CD4-positive, alpha-beta T cell (primary cell): ENCODE measurements at places on chromosomes 2 and 18.

GRCh38 chr2:237057893-237058300, 27.8 kb upstream of the COPS8 start:
- no peak for DNase-seq

DNA sequence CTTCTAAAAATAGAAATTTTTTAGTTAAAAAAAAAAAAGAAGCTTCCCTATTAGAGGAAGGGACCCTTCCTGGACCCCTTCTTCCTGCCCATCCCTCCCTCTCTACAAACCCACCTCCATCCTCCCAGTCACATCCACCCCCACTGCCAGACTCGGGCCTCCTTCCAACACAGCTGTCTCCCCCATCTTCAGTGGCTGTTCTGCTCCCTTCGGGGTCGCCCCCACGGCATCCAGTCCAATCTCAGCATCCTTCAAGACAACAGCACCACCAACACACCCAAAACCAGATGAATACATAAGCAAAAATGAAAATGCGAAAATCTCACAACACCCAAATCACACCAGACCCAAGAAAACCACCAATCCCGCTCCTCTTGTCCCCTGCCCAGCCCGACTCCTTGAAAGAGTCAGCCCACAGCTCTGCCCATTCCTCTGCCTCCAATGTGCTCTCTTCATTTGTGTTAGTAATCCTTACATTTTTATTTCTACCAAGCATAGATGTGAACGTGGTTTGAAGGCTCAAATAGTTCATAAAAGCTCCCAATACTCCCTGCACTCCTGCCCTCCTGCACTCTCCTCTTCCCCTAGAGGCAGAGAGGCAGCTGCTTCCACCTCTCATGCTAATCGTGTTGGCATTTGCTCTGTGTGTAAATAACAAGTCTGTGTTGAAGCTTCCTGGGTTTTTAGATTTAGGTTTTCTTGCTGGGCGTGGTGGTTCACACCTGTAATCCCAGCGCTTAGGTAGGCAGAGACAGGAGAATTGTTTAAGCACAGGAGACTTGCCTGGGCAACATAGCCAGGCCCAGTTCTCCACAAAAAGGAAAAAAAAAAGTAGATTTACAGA, 37.0 kb downstream of the MAL start:
- DNase-seq, result peak; percentile 33

DNA sequence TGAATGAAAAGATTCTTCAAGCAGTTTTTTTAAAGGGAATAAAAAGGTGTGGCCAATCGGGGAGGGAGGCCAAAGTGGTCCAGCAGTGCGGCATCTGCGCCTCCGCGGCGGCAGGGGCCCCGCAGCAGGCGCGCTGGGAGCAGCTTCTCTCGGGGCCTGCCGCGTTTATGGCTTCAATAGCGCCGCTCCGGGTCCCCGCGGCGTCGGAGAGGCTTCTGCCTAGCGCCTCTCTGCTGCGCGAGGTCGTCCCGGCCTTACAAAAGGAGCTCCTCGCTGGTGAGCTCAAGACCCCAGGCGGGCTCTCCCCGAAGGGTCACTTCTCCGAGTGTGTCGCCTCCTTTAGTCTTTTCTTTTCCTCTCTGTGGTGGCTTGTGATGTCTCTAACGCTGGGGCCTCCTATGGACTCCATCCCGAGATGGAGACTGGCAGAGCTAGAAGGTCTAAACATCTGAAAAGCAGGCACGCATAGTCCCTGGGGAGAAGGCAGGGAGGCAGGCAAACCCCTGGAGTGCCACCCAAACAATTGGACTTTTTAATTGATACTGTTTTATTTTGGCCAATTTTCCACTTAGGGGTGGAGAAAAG, 67.1 kb downstream of the SUMO1 start:
- no peak for DNase-seq

DNA sequence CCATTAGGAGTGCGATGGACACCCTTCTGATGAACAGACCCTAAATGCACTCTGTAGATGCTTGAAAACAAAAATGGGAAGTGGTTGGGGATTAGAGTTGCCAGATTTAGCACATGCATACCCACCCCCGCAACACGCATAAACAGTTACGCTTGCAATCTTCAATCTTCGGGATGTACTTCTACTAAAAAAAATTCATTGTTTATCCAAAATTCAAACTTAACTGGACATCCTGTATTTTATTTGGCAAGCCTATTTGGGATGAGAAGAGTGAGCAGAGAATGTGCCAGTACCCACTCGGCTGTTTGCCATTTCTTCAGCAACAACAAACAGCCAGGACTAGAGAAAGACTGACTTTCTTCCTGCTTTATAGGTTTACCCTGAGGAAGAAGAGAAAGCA, 18.4 kb downstream of the KIAA2012 start:
- no peak for DNase-seq

GRCh38 chr2:238754259-238754658, 93.6 kb upstream of the TWIST2 start:
- no peak for DNase-seq

- DNase-seq, result no peak
Observed at GRCh38 chr18:71077451-71077850, 788.6 kb downstream of the SOCS6 start.

DNA sequence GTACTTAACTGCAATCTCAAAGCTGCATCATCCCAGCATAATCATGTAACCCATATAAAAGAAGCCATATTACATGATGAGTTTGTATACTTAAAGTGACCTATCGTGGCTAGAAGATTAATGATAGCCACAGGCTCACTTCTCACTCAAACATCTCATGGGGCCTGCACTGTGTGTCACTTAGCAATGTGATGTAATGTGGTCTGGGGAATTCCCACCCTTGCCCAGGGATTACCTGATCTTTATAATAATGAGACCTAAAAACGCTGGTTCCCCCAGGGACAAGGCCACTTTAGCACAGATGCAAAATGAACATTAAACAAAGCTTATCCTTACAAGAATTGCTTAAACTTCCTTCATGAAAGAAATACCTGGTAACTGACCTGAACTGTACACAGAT, 427.1 kb upstream of the CNTNAP5 start:
- no peak for DNase-seq

DNA sequence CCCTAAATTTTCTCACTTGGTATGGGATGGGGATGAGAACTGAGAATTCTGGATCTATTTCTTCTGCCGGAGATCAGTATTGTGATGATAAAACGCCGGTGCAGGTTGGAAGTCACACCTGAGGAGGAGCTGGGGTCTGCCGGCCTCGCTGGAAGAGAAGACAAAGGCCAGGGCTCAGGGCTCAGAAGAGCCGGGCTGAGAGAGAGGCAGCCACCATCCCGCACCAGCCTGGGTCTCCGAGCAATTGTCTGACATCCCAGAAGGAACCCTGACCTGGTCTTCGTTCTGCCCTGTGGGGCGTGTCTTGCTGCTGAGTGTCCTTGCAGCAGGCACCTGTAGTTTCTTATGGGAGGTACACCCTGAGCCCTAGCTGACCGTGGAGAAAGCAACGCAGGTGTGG, 31.4 kb upstream of the SALL3 start:
- no peak for DNase-seq

GRCh38 chr2:9895669-9896590, 52.7 kb downstream of the TAF1B start:
- no peak for DNase-seq

DNA sequence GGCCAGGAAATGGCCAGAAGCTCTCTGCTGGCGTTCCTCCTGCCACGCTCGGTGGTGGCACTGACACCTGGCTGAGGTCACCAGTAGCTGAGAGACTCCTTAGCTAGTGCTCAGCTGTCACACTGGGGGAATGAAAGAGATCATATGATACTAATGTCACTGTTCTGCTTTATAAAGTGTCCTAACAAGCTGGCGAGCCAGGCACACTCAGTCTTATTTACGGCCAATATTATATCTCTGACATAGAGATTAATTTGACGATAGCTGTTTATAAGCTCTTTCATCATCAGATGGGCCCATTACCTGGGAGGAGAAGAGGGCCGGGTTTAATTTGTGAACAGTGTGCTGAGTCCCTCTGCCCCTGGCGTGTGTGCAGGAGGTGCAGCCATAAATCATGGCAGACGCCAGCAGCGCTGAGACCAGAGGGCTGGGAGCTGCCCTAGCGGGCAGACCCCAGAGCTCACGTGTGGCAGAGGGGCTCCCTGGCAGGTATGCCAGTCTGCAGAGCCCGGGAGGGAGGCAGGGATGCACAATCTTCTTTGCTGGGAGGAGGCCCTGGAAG, 246.5 kb downstream of the HAUS1 start:
- DNase-seq, result no peak

GRCh38 chr2:84958135-84959059, 12.6 kb upstream of the KCMF1 start:
- no peak for DNase-seq

- DNase-seq, result no peak
Observed at GRCh38 chr18:23108496-23108895, 26.8 kb upstream of the CABLES1 start.
